ENCODE measurements at places on chromosomes 6 and 20.
A peak's percentile ranks its signal among the peaks of the same experiment; 100 is the strongest.

DNA sequence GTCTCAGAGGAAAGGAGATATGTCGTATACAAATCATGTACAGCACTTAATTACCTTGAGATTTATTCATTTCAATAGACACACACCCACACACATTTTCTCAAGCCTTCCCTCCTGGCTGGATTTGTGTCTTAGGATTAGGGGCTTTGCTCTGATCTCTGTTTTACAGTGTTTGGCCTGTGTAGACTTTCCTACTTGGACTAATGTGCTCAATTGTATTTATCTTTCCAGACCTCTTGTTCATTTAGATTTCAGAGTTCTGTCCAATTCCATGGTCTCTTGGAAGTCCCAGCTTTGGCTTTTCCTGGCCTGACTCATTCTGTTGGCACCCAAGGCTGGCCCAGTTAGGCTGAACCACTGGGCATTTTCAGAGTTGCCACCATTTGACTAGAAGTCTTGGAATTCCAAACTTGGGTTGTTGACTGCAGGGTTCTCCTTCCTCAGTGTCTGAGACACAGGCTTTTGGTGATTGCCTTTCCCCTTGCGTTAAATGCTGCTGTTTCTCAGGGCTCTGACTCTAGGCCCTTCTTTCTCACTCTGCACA, 8.9 kb upstream of the RFPL4B start:
- no peak for DNase-seq

DNA sequence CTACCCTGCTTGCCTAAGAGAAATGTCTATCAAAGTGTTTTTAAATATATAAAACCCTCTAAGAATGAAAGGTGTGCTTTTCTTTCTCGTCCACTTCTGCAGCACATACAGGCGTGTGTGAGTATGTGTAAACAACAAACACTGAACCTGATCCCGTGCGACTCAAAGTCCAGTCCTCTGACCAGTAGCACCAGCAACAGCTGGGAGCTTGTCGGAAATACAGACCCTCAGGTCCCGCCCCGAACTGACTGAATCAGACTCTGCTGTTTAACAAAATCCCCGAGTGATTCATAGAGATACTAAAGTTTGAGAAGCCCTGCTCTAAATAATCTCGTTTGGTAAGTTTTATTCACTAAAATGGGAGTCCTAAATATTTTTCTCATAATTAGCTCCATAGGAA, 208.0 kb upstream of the KCNQ5 start:
- no peak for DNase-seq

GRCh38 chr20:8170921-8171320, 38.9 kb downstream of the PLCB1 start:
- DNase-seq = no peak

DNA sequence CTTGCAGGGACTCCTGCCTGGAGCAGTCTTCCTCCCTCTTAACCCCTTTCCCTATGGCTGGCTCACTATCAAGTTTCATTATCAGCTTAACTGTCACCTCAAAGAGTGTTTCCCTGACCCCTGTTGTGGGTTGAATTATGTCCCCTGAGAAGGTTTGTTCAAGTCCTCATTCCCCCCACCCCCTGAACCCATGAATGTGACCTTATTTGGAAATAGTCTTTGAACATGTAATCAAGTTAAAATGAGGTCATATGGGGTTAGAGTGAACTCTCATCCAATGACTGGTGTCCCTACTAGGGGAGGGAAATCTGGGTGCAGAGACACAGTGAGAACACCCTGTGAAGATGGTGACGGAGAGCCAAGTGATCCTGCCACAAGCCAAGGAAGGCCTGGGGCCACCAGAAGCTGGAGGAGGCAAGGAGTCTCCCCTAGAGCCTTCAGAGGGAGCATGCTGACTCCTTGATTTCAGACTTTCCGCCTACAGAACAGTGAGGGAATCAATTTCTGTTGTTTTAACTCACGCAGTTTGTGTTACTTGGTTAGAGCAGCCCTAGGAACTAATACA, 165.2 kb upstream of the TOP1 start:
- no peak for DNase-seq

DNA sequence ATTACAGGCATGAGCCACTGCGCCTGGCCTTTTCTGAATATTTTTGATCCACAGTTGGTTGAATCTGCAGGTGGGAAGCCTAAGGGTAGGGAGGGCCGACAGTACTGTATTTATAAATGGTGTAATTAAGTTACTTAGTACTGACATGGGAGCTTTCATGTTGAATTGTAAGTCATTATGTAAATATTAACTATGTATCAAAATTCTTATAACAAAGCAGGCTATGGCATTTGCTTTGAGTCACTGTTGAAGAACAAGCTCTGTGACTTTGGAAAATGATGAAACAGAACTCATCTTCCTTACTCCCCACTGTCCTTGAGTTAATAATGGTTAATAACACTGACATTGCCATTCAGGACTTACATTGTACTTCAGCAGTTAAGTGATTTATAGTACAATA, 63.0 kb upstream of the TXNDC5 start:
- no peak for DNase-seq

GRCh38 chr6:47733879-47734558, 35.6 kb downstream of the ADGRF4 start:
- peak; percentile 22 for DNase-seq
